Muscle of back (tissue), 13 donors: ENCODE measurements at places on chromosomes 5 and 9.
A peak's percentile ranks its signal among the peaks of the same experiment; 100 is the strongest.

DNA sequence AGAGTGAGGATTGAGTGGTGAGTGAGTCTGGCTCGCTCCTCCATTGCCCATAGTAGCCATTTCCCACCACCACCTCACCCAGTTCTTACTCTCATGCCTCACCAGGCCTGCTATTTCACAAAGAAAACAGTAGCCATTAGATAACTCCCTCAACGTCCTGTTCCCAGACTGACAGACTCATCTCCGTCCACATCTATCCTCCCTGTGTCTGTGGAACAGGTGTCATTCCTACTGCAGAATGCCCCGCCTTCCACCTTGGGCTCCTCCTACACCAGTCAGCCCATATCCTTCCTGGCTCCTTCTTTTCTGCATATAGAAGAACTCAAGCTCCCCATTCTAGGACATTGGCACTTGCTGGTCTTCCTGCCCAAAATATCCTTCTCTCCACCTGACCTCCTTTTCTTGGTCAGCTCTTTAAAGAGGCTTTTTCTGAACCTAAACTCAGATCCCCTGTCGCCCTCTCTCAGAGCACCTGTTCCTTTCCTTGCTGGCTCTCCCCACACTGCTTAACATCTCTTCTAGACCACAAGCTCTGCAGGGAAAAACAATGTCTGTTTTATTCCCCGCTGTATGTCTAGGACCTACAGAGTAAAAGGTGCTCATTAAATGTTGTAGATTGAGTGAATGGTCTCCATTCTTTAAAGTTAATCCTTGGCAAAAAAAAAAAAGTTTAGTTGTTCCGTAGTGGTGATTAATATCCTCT lies 3.2 kb downstream of the TNFAIP8 start:
- no peak for DNase-seq

DNA sequence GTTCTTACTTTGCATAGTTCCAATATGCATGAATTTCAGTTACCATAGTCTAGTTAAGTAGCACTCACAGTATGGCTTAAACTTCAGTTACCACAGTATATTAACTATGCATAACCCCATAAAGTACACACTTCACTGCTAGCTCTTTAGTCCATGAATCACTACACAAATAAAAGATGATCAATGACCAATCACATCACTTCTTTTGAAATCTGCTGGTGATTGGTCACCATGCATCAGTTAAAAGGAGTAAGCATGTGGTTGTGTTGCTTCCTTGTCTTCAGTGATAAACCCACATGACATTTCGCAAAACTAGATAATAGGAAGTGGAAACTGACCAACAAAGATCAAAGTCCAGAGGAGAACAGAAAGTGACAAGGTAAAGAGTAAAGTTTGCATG lies 79.0 kb downstream of the TAF11L14 start:
- DNase-seq = no peak

DNA sequence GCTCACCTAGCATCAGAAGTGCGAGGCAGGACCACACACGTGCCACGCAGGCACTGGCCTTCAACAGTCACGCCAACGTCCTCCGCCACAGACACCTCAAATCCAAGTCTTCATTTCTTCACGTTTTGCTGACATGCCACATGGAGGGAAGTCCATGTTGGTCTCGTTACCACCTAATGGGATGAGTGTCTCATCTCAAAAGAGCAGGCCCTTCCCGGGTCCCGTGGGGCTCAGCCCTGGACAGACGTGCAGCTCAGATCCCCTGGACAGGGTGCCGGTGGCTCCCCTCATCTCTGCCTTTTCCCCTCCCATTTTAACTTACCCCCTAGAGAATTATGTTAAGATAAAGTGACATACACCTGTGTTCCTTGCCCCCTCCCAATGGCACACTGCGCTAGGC lies 76.8 kb downstream of the MRPL36 start:
- DNase-seq = no peak

GRCh38 chr9:92438900-92439526 lies 14.7 kb upstream of the OMD start:
- peak; percentile 56 for DNase-seq

GRCh38 chr5:180347702-180348101 lies 5.4 kb downstream of the GFPT2 start:
- peak; percentile 60 for DNase-seq

- no peak for DNase-seq
Measured at GRCh38 chr5:94388773-94389514, 229.5 kb downstream of the KIAA0825 start.

GRCh38 chr5:114789773-114790402 lies 379.8 kb downstream of the TRIM36 start:
- peak; percentile 40 for DNase-seq

- no peak for DNase-seq
Measured at GRCh38 chr5:24497591-24498157, 147.1 kb downstream of the CDH10 start.

- no peak for DNase-seq
Measured at GRCh38 chr5:159903131-159903530, 13.2 kb upstream of the ADRA1B start.

- DNase-seq = no peak
Measured at GRCh38 chr5:152151113-152151512, 226.5 kb upstream of the GLRA1 start.

GRCh38 chr5:112142769-112143270 lies 276.3 kb downstream of the EPB41L4A start:
- DNase-seq = no peak

GRCh38 chr5:42874621-42875198 lies 63.0 kb upstream of the SELENOP start:
- no peak for DNase-seq

- peak; percentile 45 for DNase-seq
Measured at GRCh38 chr5:37850226-37850865, 10.5 kb upstream of the GDNF start.

DNA sequence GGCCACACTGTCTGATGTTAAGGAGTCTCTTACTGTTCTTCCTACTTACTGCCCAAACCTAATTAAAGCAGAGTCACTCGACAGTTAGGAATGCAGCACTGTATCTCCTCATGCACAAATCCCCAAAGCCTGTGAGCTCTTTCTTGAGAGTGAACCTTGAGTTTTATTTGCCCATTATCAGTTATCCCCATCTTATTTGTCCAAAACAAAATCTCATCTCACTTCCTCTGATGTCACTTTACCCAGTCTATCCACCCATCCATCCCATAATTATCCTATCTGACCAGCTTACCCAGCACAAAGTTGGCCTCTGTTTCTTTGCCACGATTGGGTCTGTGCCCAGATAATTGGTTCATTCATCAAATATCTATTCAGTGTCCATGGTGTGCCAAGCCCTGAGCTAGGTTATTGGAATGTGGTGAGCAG lies 250.8 kb downstream of the SLIT3 start:
- DNase-seq = no peak

- DNase-seq = no peak
Measured at GRCh38 chr9:127451608-127451857, 223 bp downstream of the LRSAM1 start.

- no peak for DNase-seq
Measured at GRCh38 chr9:129037767-129038098, 1.3 kb downstream of the MIGA2 start.

GRCh38 chr9:71793386-71794105 lies 25.2 kb upstream of the CEMIP2 start:
- DNase-seq = peak; percentile 67

DNA sequence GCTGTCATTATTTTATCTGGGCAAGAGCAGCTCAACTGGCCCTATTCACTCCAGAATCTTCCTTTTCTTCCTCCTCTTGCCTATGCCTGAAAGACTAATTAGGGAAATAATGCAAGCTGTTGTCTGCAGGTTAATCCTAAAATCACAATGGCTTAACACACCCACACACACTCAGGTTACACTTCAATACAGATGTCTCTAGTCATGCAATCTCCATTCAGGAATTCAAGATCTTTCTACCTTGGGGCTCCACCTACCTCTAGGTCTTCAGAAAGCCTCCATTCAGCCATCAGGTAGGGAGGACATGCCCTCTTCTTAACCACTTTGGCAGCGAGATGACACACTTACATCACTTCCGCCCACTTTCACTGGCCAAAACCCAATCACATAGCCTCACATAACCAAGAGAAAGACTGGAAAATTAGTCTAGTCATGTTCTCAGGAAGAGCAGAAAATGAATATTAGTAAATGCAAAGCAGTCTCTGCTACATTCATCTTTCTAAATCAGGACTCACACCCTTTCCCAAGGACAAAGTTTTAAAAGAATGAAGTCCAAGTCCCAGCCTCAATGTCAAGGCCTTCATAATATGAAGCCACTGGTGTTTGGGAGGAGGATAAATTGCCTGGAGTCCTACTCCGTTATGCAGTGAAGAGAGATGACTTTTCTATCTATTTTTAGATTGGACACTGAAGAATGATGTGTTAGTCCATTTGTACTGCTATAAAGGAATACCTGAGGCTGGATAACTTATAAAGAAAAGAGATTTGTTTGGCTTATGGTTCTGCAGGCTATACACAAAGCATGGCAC lies 428.1 kb downstream of the EFNA5 start:
- no peak for DNase-seq

- DNase-seq = no peak
Measured at GRCh38 chr5:148125641-148126040, 42.7 kb upstream of the SPINK14 start.

DNA sequence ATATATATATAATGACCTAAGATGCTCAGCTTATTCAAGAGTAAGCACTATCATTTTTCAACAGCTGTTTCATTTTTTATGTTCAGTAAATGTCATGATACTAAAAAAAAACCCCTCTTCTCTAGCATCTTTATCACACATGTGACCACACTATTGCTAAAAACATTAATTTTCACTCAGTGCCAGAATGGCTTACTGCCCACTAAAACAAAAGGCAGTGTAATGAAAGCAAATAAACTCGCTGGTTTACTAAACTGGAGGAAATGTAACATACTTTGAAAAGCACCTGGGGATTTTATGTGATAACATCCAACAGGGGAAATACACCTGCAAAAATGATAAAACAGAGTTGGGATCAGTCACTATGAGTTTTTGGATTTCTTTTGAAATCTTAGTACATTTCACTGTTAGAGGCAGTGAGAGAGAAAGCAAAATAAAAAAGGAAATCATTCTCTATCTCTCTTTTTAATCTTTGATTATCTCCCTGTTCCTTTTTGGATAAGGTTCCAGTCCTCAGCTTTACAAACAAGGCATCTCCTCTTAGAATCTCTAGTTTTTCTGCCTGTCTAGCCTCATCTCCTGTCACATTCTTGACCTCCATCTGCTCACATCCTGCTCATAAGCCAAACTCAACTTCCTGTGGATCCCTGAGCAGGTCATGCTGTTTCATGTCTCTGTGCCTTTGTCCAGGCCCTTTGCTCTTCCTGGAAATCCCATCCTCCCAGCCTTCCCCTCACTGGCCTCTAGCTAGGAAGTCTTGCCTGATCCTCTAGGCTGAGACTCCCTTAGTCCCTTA lies 338.0 kb downstream of the MAN2A1 start:
- DNase-seq = no peak

- no peak for DNase-seq
Measured at GRCh38 chr9:137836831-137837241, 40.7 kb upstream of the CACNA1B start.

DNA sequence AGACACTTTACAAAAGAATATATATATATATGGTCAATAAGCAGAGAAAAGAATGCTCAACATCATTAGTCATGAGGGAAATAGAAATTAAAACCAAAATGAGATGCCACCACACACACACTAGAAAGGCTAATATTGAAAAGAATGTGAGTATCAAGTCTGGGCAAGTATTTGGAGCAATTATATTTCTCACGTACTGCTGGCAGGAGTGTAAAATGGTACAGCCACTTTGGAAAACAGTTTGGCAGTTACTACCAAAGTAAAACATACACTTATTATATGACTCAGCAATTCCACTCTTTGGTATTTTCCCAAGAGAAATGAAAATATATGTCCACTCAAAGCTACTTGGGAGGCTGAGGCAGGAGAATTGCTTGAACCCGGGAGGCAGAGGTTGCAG lies 29.8 kb downstream of the NEUROG1 start:
- DNase-seq = no peak

DNA sequence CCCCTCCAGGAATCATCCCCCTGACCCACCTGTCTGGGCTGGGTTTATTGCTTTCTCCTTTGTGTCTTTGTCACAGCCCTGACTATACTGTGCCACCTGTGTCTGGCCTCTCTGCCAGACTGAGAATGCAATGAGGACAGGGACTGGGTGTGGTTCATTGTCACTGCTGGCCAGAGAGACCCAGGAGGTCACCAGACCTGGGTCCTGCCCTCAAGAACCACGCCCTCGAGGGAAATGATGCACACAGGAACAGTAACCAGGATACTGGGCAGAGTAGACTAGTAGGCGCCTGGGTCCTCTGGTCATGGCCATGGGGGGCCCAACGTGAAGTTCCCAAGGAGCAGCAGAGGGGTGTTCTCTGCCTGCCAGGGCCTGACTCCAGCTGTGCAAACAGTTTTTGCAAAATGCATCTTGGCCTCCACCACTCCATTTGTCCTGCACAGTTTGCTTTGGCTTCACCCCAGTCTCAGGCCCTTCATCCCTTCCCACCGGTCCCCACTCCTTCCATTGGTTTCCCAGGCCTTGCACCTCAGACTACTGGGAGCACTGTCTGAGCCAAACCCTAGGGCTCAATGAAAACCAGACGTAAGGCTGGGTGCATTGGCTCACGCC lies 17.8 kb downstream of the RGS3 start:
- no peak for DNase-seq

DNA sequence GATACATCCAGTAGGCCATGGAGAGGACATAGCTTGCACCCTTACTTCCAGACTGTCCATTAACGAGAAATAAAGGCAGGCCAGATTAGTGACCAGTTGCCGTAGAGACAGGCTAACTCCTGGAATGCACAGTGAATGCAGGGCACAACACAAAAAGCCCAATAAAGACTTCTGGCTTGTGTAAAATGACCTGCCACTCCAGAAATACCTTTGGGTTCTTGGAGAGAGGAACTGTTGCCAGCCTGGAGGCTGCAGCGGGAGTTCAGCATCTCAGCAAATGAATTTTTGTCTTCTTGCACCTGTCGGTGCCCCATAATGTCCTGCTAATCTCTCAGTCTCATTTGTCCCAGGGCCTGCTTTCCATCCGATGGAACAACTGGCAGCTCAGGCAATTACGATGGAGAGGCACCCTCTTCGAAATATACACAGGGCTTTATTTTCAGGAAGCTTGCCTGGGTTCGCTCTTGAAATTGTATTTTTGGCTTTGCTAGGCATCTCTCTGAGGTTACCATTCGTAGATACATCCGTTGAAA lies 538.8 kb upstream of the ZNF462 start:
- no peak for DNase-seq

GRCh38 chr5:131466171-131466766 lies 168.8 kb downstream of the RAPGEF6 start:
- DNase-seq = peak; percentile 62

DNA sequence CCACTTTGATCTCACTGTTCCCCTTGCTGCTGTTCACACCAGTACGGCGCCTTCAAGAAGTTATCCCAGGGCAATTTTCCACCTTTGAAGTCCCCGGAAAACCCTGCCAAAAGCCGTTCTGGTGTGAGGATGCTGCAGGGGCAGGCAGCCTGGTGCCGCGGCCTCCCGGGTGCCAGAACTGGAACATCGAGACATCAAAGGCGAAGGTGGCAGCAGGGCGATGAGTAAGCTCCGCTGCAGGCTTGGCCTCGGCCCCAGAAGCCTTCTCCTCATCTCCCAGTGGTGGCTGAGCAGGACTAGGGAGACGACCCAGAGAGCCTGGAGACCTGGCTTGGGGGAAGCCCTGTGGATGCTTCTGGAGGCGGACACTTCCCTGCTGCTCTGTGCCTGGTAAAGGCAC lies 115.3 kb upstream of the MSX2 start:
- DNase-seq = no peak
